ENCODE measurements at places on chromosomes 1 and 21. TPM values are rescaled to one million over a fixed set of nuclear protein-coding genes. Genes with fewer than 3 reads are reported as not detected.

DNA sequence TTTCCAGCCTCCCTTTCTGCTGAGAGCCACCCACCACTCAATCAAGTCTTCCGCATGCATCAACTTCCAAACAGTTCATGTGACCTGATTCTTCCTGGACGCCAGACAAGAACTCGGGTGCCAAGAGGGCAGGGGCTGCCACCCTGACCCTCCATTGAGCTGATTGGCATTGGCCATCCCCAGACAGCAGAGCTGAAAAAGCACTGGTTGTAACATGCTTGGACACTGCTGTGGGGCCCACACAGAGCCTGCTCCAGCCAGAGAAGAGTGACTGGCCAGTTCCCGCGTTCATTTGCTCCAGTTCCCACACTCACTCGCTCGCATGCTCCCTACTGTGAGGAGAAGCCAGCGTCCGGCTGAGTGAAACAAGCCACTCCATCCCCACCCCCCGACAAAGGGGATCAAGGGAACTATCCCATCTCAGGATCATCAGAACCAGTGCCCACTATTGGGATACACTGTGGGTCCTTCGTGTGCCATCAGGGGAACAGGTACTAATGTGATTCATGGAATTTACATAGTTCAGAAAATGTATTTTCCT is 420.3 kb downstream of the NPHP4 start:
- no peaks in the 10 kb centered on the region for H3K4me1 ChIP-seq
- no peak overlapping the region for H3K27ac ChIP-seq
- no peak for DNase-seq
- H3K27me3 ChIP-seq, result no peaks in the 10 kb centered on the region
- H3K4me3 ChIP-seq, result no peak overlapping the region

GRCh38 chr1:245831518-245831917 is 675.6 kb downstream of the SMYD3 start:
- no peak overlapping the region for H3K4me3 ChIP-seq
- no peak for DNase-seq
- H3K36me3 ChIP-seq, result no peaks in the 10 kb centered on the region

GRCh38 chr1:212396638-212397037 is 18.0 kb downstream of the PACC1 start:
- peak; percentile 17 for DNase-seq
- H3K4me3 ChIP-seq, result no peak overlapping the region

DNA sequence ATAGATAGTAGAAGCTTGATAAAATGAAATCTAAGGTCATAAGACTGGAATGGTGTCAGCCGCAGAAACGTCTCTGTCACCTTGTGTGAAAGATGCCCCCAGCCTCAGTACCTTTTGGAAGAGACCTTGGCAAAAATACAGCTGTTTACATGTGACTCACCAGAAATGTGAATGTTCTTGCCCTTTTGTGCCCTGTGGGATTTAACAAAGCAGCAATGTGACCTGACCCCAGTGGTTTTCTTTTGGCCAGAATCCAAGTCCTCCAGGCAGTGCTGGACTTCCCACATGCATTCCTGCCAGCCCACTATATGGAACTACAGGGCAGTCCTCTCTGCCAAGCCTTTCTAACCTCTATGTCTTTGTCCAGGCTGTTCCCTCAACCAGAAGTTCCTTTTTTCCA is 27.2 kb upstream of the LRRC8C start:
- no peak overlapping the region for H3K4me3 ChIP-seq
- H3K27ac ChIP-seq, result no peak overlapping the region
- no peaks in the 10 kb centered on the region for H3K27me3 ChIP-seq
- peak; percentile 90 for DNase-seq
- peaks cover 11% of the 10 kb centered on the region for H3K4me1 ChIP-seq

- H3K4me3 ChIP-seq, result no peak overlapping the region
- peak; percentile 4 for DNase-seq
- H3K27me3 ChIP-seq, result no peaks in the 10 kb centered on the region
- H3K36me3 ChIP-seq, result no peaks in the 10 kb centered on the region
- no peaks in the 10 kb centered on the region for H3K4me1 ChIP-seq
- no peak overlapping the region for H3K27ac ChIP-seq
Measured at GRCh38 chr1:157691285-157691920, 9.2 kb downstream of the FCRL3 start.

DNA sequence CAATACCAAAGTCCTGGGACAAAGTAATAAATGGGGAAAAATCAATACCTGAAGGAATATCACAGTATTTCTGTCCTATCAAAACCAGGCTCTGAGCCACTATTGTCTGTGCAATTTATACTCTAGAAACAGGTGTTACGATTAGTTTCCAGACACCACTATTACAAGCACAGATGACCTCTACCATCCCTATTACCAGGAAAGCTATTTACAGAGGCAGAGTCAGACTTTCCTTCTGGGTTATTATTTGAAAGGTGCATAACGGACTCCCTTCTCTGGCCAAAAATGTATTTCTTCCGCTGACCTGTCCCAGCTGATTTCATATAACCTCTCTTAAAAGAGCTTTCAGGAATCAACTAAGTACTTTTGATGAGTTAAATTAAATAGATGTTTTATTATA is 154.6 kb upstream of the LRRC7 start:
- no peaks in the 10 kb centered on the region for H3K36me3 ChIP-seq
- no peak overlapping the region for H3K4me3 ChIP-seq
- no peaks in the 10 kb centered on the region for H3K4me1 ChIP-seq
- H3K27ac ChIP-seq, result no peak overlapping the region

- H3K27ac ChIP-seq, result no peak overlapping the region
- no peak for DNase-seq
- peaks cover 3% of the 10 kb centered on the region for H3K4me1 ChIP-seq
- no peaks in the 10 kb centered on the region for H3K36me3 ChIP-seq
Measured at GRCh38 chr1:246798606-246799496, 74.6 kb downstream of the SCCPDH start.

The AQP10 gene
- not detected for total RNA-seq

The OR2T29 gene
- total RNA-seq, result not detected

All from fibroblast of lung (primary cell).